GM12892 (cell line): ENCODE measurements at places on chromosomes 6 and 20.

GRCh38 chr6:24207413-24207812 lies 81.4 kb downstream of the NRSN1 start:
- DNase-seq, result no peak

DNA sequence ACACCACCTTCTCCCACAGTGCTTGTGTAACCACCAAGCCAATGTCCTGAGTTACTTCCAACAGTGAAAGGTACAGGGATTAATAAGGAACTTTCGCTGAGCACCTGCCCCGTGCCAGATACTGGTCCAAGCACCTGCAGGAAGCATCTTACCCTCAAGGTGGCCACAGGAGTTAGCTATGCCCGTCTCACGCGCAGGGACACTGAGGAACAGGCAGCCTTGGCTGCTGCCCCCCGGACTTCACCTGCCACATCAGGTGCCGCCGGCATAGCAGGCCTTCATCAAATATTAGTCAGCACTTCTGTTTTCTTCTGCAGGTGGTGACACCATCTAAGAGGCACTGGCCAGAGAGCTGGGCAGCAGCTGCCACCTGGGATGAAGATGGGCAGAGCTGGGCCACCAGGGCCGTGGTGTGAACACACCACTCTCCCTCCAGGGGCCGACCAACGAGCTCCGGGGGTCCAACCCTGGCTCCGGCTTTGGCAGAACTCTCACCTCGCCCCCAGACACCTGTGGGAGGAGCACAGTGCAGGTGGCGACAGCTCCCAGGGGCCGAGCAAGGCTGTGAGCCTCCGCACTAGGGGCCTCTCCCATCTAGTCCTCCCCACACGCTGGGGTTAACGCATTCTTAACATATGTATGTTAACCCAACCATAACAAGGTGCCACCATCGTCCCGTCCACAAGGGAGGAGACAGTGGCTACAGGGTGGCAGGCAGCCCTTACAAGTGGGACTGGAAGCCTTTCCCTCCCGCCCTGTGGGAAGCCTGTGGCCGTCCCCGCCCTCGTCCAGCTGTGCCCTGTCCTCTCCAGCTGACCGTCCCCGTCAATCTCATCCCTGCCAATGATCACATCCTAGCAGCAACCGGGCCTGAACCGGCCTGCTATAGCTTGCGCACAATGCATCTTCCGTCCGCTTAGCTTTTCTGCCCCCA lies 2.9 kb upstream of the PPDPF start:
- no peak for DNase-seq

DNA sequence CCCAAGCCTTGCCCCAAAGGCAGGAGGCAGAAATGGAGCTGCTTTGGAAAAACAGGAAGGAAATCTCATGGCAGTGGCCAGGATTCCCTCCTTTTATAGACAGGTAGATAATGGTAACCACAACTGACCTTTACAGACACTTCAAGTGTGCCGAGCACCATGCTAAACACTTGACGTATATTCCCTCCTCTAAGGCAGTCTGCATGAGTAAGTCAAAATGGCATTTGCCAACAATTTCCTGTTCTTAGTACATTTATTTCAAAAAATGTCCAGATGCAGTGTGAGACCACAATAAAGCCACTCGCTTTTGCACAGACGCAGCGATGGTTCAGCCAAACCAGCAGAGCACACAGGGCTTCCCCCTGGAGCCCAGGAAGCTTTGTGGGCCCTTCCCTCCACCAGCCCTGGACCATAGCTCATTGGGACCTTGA lies 16.5 kb upstream of the GPR6 start:
- no peak for DNase-seq

- DNase-seq, result no peak
Observed at GRCh38 chr6:161216616-161217205, 57.1 kb downstream of the AGPAT4 start.

DNA sequence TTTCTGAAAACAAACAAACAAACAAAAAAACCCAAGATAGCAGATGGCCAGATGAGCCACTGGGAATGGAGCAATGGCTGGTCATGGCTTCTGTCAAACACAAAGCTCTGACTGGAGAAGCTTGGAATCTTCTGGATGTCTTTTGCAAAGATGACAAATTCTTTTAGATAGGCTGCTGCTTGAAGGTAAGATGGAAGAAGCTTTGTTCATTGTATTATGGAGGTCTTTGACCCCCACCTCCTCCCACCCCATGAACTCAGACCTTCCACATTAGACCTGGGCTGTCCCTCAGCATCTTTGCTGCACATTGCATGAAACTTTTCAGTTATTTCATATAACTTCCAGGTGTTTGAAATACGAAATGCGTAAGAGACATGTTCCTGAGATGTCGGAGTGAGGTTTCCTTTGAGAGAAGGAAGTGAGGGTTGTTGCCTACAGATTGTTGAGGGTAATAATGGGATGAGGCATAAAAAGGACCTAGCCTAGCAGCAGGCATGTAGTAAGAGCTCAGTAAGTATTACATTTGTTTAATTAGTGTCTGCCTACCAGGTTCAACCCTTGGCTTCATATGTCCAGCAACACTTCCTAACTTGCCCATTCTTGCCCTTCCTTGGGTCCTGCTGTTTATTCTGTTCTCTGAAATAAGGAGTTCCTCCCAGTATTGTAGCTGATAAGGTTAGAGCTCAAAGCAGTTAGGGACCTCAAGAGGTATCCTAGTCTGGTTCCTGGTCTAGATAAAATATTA lies 51.4 kb upstream of the IER3 start:
- DNase-seq, result no peak

- no peak for DNase-seq
Observed at GRCh38 chr6:144160431-144161005, 10.2 kb downstream of the STX11 start.

- no peak for DNase-seq
Observed at GRCh38 chr20:14033310-14033709, 38.0 kb downstream of the MACROD2 start.

DNA sequence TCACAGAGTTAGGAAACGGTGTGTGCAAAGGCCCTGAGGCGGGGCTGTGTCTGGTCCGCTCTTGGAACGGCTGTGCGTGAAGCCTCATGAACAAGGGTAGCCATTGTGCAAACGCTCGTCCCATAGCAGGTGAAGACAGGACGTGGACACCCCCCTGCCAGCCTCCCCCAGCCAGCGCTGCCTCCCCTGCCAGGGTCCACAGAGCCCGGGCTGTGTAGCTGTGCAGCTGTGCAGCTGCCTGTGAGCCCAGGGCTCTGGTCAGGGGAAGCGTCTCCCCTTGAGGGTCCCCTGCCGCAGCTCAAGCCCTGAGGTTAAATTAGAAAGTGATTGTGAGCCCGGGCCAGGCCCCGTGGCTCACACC lies 139.4 kb downstream of the TAF4 start:
- DNase-seq, result no peak

DNA sequence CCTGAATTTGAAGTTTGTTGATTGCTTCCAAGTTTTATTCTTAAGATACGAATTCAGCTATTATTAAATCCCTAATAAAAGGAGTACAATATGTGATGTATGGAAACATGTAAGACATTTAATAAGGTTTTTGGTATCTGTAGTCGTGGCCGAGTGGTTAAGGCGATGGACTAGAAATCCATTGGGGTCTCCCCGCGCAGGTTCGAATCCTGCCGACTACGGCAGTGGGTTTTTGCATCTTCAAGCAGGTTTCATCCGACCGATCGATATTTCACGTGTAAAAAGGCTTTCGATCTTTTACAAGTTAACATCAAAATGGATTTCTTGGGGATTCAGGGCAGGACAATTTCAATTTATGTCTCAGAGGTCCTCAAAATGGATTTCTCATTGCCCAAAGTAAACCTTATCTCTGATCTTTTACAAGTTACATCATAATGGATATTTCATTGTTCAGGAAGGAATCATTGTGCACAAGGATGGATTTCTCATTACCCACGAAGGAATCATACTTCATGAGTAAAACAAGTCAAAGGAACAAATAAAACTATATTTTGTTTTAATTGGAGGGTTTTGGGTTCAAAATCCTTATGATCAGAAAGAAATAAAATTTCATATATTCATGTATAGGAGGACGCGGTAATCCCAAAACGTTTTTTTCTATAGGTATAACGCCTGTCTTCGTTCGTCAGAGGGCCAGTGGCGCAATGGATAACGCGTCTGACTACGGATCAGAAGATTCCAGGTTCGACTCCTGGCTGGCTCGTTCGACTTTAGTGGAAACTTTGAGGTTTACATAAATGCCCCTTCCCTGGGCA lies 37.3 kb upstream of the BTN3A2 start:
- DNase-seq, result no peak

- DNase-seq, result no peak
Observed at GRCh38 chr6:147935656-147936055, 407.0 kb upstream of the SASH1 start.

DNA sequence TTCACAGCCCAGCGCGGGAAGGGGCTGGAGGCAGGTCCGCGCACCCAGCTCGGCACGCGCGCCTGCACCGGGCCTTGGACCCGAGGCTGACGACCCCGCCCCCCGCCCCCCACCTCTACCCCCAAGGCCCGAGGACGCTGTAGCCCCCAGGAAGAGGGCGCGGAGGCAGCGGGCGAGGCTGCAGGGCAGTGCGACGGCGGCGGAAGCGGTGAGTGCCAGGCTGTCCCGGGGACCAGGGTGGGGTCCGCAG lies 1.2 kb downstream of the LIME1 start:
- no peak for DNase-seq

DNA sequence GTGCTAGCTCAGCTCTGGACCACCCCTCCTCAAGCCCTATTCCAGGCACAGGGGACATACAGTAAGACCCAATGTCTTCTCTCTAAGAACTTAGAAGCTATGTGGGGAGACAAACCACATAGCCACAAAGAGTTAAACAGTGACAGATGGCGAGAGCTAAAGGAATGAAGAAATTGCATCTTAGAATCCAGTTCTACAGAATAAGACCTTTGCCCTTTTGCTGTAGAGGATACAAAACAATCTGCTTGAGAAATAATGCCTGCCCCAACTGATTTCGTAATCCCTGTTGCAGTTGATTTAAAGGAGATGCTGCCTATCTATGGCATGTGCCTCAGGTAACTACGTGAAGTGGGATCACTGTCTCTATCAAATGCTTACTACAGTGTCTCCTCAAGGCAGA lies 31.2 kb downstream of the TNFRSF21 start:
- no peak for DNase-seq

GRCh38 chr6:370555-370954 lies 21.0 kb upstream of the IRF4 start:
- DNase-seq, result no peak
